Fibroblast of upper back skin (primary cell): ENCODE measurements at places on chromosomes 5 and 9.

GRCh38 chr9:105053209-105053652 lies 125.3 kb upstream of the ABCA1 start:
- peak; percentile 83 for DNase-seq

DNA sequence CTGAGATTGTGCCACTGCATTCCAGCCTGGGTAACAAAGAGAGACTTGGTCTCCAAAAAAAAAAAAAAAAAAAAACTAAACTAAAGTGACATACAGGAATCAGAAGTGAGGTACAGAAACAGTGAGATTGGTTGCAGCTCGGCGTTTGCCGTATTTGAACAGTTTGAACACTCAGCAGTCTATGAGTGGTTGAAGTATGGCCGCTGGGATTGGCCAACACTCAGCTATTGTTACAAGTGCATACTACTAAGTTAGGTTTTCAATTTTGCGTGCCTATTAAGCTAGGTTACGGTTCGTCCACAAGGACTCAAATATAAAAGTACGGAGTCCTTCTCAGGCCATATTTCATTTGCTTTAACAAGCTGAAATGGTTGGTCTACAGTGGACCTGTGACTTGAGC lies 3.3 kb upstream of the TSC1 start:
- DNase-seq, result no peak

DNA sequence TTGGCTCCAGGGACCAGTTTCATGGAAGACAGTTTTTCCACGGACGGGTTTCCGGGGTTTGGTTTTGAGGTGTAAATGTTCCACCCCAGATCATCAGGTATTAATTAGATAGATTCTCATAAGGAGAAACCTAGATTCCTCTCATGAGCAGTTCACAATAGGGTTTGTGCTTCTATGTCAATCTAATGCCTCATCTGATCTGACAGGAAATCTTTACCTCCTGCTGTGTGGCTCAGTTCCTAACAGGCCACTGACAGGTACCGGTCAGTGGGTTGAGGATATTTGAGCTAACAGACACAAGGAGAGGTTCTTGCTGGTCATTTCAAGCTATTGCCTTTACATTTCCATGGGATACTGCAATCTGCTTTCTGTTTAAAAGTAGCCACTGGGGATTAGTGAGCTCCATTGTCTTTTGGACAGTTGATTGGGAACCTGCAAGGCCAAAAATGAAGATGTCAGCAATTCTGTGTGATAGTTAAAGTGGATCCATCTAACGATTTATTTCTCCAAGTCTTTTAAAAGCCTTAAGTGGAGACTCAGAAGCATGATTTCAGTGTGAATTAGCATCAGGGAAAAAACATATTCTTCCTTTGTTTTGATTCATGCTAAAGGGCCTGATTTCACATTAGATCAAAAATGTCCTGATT lies 38.6 kb downstream of the MRPS30 start:
- no peak for DNase-seq

GRCh38 chr9:11702548-11702947 lies 990.6 kb upstream of the TYRP1 start:
- peak; percentile 49 for DNase-seq

GRCh38 chr5:79699763-79700400 lies 10.2 kb downstream of the CMYA5 start:
- no peak for DNase-seq

DNA sequence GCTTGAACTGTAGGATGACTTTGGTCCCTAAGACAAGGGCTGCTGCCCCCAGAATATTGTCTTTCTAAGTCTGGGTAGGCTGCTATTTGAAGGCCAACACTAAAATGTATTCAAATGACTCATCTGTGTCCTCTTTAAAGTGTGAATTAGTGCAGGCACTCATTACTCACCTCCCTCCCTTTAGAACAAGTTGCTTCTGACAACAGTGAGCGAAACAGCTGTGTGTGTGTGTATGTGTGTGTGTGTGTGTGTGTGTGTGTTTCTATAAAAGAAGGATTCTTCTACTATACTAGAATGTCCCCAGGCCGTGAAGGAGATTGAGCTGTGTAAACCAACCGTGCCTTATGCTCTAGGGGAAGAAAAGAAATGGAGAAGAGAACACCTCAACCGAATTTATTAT lies 1337.2 kb downstream of the PTPRD start:
- DNase-seq, result no peak

GRCh38 chr9:104009826-104010225 lies 84.3 kb upstream of the SMC2 start:
- no peak for DNase-seq

DNA sequence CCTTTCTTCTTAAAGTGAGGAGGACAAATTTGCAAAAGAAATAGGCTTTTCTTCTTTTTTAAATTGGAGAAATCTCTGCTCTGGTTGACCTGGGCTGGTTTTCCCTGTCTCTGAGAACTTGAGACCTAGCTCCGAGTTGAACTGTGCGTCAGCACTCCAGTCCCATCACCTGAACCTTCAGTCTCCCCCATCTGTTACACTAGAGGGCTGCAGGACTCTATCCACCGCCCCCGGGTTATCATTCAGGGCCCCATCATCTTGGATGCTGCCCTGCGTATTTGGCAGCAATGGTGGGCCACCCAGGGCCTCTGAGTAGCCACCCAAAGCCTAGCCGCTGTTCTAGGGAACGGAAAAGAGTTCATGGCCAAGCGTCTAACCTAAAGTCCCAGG lies 2.5 kb downstream of the FOXE1 start:
- DNase-seq, result no peak

GRCh38 chr5:124740071-124740470 lies 6.4 kb downstream of the ZNF608 start:
- DNase-seq, result no peak

DNA sequence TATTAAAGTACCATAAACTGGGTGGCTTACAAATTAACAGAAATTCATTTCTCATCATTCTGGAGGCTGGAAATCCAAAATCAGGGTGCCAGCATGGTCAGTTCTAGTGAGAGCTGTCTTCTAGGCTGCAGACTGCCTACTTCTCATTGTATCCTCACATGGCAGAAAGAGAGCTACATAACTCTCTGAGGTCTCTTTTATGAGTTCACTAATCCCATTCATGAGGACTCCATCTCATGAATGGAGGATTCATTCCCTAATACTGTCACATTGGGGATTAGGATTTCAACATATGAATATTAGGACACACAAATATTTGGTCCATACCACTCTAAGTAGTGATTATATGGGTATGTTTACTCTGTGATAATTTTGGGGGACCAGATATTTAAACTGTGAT lies 84.0 kb downstream of the ERP44 start:
- DNase-seq, result no peak

DNA sequence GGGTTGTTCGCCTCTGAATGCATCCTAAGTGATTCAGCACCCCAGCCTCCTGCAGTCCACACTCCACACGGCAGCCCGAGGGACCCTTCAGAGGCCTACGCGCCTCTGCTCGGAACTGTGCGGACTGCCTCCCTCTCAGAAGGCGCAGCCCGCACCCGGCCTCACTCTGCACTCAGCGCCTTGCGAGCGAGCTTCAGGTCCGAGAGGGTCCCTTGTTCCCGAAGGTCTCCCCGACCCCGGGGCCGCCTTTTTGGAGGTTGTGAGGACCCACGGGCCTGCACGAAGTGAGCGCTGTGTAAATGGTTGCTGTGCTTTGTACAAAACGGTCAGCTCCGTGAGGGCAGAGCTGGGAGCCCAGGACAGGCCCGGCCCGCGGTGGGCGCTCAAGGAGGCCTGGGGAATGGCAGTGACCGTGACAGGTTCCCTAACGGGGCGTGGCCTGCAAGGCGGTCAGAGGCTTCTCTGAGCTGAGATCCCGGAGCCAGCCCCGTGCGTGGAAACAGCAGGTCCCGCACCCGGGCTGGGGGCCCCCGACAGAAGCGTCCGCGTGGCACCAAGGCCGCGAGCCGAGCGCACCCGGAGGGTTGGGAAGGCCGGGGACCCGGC lies 698 bp upstream of the CACNA1B start:
- DNase-seq, result no peak

DNA sequence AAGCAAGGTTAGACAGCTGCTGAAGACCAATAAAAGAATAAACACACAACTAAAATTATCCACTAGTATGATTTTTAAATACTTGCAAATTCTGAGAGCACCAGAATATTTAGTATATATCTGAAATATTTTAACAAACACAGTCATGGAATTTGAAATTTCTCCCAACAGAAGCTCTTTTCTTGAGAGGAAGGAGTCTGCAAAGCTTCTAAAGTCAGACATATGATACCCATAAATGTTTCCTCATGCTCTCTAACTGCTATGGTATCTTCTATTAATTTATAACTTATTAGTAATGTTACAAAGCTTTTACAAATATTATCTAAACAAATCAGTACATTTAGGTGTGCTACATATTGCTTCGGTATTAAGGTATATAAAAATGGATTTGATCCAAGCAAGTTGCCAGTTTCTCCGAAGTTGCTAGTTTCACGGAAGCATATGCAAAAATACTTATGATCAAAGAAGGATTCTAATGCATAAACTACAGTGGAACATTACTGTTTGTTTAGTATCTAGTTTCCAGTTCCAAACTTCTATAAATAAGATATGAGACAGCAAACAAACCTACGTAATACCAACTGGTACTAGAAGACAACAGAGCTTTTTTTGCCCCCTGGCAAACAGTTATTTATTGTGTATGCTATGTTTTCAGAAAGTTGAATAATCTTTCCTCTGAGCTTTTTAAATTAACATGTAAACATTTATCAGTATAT lies 22.0 kb downstream of the FNIP1 start:
- no peak for DNase-seq

GRCh38 chr5:67221487-67222242 lies 25.1 kb upstream of the CD180 start:
- DNase-seq, result no peak

- DNase-seq, result peak; percentile 66
Measured at GRCh38 chr9:133351908-133352634, 4.1 kb downstream of the RPL7A start.

GRCh38 chr9:133578524-133579441 lies 30.4 kb downstream of the FAM163B start:
- no peak for DNase-seq

- peak; percentile 35 for DNase-seq
Measured at GRCh38 chr5:150672237-150672883, 11.3 kb downstream of the MYOZ3 start.

DNA sequence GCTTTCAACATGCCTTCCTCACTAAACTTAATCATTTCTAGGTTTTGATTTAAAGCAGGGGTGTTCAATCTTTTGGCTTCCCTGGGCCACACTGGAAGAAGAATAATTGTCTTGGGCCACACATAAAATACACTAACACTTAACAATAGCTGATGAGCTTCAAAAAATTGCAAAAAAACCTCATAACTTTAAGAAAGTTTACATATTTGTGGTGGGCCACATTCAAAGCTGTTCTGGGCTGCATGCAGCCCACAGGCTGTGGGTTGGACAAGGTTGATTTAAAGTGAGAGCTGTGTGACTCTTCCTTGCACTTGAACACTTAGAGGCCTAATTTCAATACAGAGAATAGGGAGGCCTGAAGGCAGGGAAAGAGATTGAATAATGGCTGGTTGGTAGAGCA lies 598.3 kb downstream of the EFNA5 start:
- peak; percentile 64 for DNase-seq
